ENCODE measurements at places on chromosomes 3 and 15.

GRCh38 chr15:25333049-25333448 is 105.8 kb downstream of the UBE3A start:
- DNase-seq = no peak

- no peak for DNase-seq
Measured at GRCh38 chr3:71659864-71660591, 65.2 kb downstream of the EIF4E3 start.

GRCh38 chr3:141710888-141711616 is 27.0 kb upstream of the RNF7 start:
- DNase-seq = no peak

DNA sequence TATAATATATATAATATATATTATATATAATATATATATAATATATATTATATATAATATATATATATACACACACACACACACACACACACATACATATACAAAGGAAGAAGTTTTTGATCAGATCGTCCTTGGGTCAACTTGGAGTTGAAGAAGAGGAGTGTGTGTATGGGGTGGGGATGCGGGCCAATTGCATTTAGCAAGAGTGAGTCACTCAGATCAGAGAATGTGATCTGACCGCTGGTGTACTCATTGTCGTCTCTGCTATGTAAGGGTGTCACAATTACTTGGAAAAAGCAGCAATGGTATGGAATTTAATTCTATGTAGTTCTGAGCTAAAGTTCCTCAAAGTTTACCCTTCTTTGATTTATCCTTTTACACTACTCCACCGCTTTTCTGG is 4.6 kb upstream of the VGLL3 start:
- DNase-seq = no peak

DNA sequence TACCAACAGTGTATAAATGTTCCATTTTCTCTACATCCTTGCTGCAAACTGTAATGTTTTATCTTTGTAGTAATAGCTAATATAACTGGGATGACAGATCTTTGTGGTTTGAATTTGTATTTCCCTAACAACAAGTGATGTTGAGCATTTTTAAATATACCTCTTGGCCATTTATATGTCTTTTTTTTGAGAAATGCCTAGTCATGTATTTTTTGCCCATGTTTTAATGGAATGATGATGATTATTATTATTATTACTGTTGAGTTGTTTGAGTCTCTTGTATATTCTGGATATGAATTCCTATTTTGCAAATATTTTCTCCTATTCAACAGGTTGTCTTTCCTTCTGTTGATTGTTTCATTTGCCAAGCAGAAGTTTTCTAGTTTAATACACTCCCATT is 654.9 kb downstream of the ZPLD1 start:
- no peak for DNase-seq

DNA sequence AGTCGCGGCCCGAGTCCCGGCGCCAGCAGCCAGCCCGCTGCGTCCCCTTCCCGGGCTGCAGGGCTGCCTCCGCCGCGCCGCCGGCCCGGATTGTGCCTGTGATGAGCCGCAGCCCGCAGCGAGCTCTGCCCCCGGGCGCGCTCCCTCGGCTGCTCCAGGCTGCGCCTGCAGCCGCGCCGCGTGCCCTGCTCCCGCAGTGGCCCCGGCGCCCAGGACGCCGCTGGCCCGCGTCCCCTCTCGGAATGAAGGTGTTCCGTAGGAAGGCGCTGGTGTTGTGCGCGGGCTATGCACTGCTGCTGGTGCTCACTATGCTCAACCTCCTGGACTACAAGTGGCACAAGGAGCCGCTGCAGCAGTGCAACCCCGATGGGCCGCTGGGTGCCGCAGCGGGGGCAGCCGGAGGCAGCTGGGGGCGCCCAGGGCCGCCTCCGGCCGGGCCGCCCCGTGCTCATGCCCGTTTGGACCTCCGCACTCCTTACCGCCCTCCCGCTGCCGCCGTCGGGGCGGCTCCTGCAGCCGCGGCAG is 1.2 kb downstream of the CHST2 start:
- DNase-seq = peak; percentile 22

DNA sequence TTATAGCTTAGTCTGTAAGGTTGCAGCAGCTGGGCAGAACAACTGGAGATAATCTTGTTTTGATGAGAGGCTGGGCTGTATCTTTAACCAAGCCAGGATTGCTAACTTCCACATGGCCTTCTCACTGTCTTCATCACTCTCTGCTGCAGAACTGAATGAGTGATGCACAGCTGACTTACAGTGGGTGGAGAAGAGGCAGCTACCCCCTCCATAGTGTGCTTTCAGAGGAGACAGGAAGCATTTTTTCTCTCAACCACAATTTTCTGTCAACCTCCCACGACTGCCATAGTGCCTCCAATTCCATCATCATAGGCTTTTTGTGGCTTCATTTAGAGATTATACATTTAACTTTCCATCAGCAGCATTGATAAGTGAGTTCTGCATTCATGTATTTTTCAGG is 168.2 kb downstream of the CLSTN2 start:
- DNase-seq = no peak

DNA sequence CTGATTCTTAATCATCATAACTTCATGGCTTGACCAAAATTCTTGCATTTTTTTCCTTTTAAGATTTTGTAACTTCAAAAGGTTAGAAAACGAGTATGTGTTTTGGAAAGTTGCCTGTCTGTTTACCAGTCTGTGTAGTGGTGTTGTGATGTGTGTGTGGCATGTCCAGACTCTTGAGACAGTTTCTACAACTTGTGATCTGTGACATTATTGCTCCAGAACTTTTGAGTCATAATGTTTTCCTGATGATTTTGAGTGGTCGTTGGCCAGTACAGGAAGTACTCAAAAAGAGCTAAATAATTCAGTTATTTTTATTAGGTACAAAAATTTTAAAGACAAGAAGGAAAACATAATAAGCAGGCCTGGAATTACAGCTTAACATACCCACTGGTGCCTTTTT is 229.0 kb upstream of the C2CD4B start:
- DNase-seq = no peak

GRCh38 chr3:40994611-40995010 is 204.7 kb upstream of the CTNNB1 start:
- no peak for DNase-seq

DNA sequence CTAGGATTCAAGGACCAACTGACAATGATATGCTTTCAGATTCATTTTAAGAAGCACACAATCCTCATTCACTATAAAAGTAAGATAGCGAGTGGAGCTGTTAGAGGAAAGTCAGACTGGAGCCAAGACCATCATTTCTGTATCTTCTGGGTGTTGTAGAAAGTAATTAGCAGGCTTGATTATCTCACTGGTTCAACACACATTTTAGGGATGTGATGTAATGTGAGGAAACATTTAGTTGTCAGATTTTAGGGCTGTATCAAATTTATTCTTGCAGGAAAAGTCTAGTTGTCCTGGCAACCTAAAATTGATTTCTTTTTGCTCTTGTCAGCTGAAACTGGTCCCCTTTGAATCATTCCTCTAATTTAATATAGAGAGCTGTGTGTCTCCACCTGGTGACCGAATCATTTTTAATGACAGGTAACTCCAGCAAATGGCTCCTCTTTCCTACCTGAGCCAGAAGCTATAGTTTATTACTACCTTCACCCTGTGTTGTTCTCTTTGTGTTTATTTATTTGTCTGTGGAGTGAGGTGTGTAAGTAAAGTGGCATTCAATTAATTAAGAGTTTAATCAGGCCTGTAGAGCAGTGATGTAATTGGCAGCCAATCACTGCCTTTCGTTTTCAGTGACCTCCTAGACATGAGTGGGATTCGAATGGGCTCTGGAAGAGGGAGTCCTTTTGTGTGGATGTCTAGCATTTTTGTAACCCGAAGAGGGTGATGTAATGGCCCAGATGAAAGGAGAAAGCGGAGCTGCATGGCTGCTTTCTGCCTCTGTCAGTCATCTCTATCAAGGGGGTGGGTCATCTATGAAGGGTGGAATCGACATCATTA is 125.8 kb downstream of the LPP start:
- no peak for DNase-seq

DNA sequence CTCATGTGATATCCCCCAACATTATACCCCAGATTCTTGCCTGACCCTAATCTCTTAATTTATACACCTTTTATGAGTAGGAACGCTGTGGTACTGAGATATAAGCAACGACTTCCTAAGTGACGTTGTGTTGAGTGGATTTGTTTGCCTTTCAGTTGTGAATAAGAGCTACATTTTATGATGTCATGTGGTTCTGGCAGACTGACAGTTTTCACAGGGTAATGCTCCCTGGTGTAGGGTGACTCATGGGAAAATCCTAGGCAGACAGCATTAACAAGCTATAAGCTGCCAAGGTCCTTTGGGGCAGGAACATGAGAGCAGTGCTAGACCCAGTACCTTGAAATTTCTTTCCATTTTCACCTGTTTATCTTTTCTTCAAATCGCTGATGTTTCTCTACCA is 11.2 kb downstream of the C3orf52 start:
- DNase-seq = no peak

- DNase-seq = peak; percentile 7
Measured at GRCh38 chr3:20080956-20081554, 40.8 kb downstream of the KAT2B start.

GRCh38 chr3:2023959-2024358 is 74.7 kb upstream of the CNTN4 start:
- no peak for DNase-seq

GRCh38 chr3:9864200-9864927 is 15.7 kb downstream of the CIDEC start:
- no peak for DNase-seq

DNA sequence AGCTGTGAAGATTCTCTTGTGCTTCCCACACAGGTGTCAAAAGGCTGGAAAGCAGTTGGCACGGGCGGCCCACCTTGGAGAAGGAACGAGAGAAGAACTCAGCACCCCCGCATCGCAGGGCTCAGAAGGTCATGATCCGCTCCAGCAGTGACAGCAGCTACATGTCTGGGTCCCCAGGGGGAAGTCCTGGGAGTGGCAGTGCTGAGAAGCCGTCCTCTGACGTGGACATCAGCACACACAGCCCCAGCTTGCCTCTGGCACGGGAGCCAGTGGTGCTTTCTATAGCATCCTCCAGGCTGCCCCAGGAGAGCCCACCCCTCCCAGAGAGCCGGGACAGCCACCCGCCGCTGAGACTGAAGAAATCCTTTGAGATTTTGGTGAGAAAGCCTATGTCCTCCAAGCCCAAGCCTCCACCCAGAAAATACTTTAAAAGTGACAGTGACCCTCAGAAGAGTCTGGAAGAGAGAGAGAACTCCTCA is 31.4 kb downstream of the STARD5 start:
- peak; percentile 35 for DNase-seq

DNA sequence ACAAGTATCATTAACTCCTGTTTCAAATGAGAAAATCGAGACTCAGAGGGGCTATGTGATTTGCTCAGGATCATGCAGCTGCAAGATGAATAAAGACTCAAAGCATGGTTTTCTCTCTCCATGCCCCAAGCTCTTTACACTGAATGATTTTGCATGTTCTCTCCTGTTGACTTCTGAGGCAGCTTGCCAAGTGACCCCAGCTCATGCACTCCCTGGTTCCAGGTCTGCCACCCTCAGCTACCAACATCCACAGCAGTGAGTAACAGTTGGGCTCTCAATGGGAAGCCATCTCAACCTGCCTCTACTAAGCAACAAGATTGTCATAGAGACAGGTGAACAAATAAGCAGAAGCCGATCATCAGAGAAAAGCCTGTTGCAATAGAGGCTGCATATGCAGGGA is 116.9 kb upstream of the GADL1 start:
- no peak for DNase-seq

GRCh38 chr3:130260918-130261317 is 84.6 kb upstream of the COL6A5 start:
- no peak for DNase-seq

DNA sequence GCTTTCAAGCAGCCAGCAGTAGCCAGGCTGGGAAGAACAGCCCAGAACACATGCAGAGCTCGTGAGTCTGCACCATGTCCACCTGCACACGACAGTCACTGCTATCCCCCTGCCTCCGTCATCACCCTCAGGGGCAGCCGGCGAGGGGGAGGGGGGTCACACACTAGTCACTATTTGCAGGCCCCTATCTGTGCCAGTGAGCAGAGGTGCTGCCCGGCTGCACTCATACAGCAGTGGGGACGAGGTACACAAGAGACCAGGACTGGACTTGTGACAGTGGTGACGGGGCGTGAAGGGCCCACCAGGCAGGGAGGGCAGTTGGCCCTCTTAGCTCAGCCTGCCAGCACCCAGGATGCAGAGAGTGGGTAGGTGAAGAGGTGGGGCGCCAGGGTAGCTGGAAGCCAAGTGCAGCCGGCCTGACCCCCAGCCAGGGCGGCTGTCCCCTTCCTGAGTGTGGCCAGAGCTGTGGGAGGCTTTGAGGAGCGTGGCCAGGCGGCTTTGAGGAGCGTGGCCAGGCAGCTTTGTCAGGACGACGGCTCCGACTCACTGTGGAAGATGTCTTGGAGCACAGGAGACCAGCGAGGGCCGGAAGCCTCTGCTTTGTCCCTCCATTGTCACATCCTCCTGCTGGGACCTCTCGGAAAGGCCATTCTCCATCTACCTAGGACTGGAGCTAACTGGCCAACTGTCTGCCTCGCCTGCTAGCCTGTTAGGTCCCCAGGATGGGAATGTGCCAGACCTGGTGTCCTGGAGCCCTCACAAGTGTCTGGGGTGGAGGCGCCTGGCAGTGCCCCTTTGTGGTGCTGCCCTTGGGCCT is 52.1 kb upstream of the FGD5 start:
- no peak for DNase-seq

DNA sequence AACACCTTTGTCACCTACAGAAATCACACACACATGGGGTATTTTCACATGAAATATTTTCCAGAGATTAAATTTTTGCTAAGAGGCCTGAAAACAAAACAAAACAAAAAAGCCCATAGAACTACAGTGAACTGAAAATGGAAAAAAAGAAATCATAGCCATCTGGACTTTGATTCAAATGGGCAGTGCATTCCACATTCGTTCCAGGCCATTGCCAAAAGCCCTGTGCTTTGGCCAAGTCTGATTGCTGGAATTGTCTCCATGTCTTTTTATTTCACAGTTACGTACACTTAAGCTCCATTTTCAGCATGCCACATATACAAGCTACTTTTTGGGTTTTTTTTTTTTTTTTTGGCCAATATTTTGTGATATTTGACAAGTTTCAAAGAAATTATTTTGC is 47.1 kb downstream of the TFG start:
- DNase-seq = no peak

GRCh38 chr3:196423044-196423781 is 9.0 kb downstream of the UBXN7 start:
- DNase-seq = no peak

- no peak for DNase-seq
Measured at GRCh38 chr3:180409170-180409569, 192.8 kb upstream of the TTC14 start.

Measured in stimulated activated naive CD4-positive, alpha-beta T cell treated with Interleukin-2 at 50 U/mL for 16 hours (primary cell).